GM19239 (cell line): ENCODE measurements at places on chromosomes 11 and 22.
A peak's percentile ranks its signal among the peaks of the same experiment; 100 is the strongest.

GRCh38 chr11:12540913-12541582 is 133.2 kb upstream of the TEAD1 start:
- DNase-seq = no peak

DNA sequence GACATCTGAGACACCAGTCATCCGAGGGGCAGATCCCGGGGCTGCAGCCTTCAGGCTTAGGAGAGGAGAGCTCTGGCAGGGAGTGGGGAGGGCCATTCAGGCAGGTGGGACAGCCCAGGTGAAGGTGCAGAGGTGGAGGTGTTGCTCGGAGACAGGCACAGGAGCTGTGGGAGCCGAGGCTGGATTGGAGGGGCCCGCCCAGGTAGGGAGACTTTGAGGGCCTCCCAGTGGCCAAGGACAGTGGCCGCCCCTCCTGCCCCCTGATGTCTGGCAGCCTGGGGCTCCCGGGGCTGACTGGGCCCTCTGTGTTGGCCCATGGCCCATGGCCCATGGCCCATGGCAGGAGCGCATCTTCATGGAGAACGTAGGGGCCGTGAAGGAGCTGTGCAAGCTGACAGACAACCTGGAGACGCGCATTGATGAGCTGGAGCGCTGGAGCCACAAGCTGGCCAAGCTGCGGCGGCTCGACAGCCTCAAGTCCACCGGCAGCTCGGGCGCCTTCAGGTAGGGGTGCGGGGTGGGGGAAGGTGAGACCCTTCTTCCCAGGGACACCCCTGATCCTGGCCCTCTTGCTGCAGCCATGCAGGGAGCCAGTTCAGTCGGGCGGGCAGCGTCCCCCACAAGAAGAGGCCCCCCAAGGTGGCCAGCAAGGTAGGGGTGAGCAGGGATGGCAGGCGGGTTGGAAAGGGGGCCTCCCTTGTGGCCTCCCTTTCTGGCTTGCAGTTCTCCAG is 13.3 kb downstream of the TMEM258 start:
- DNase-seq = no peak

- no peak for DNase-seq
These were observed 15.2 kb downstream of the ZBTB16 start for GRCh38 chr11:114074546-114075343.

DNA sequence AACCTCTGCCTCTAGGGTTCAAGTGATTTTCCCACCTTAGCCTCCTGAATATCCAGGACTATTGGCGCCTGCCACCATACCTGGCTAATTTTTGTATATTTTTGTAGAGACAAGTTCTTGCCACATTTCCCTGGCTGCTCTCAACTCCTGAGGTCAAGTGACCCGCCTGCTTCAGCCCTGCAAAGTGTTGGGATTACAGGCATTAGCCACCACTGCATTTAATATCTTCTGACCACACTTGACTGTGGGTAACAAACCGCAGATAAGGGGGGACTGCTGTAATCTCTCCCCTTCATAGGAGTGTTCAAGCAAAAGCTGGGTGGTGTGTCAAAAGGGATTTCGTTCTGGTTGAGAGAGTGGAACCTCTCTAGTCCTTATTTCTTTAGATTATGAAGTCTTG is 53.4 kb downstream of the GRAMD1B start:
- DNase-seq = no peak

DNA sequence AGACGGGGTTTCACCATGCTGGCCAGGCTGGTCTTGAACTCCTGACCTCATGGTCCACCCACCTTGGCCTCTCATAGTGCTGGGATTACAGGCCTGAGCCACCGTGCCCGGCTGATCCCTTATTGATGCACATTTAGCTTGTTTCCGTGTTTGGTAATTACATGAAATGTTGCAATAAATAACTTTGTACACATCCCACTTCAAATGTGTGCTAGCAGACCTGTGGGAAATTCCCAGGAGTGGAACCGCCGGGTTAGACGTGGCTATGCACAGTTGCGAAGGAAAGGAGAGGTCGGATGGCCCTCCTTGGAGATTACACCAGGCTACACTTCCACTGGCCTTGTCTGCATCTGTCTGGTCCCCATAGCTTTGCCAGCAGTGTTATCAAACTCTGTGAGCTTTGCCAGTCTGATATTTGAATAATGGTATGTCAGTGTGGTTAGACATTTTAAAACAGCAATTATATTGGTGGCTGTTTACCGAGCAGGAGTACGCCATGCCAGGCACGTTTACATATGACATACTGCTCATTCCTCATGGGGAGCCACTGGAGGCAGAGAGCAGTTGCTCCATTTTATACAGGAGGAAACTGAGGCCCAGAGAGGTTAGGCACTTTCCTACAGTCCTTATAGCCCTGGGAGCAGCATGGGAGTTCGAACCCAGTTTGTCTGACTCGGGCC is 27.2 kb upstream of the SYT7 start:
- no peak for DNase-seq

- DNase-seq = no peak
These were observed 9.1 kb upstream of the TAGLN start for GRCh38 chr11:117189941-117190544.

GRCh38 chr11:17699147-17700114 is 19.9 kb upstream of the MYOD1 start:
- no peak for DNase-seq

- DNase-seq = peak; percentile 57
These were observed at the start of gene MAPK8IP2 for GRCh38 chr22:50600538-50600937. Gene MAPK8IP2, plus strand, starts transcription at chr22:50600793. Its CDS starts 26 bp downstream, at chr22:50600819.

- DNase-seq = no peak
These were observed 1368.2 kb downstream of the FAM181B start for GRCh38 chr11:81365496-81365895.

GRCh38 chr11:68116974-68117373 is 4.2 kb downstream of the CHKA start:
- no peak for DNase-seq

DNA sequence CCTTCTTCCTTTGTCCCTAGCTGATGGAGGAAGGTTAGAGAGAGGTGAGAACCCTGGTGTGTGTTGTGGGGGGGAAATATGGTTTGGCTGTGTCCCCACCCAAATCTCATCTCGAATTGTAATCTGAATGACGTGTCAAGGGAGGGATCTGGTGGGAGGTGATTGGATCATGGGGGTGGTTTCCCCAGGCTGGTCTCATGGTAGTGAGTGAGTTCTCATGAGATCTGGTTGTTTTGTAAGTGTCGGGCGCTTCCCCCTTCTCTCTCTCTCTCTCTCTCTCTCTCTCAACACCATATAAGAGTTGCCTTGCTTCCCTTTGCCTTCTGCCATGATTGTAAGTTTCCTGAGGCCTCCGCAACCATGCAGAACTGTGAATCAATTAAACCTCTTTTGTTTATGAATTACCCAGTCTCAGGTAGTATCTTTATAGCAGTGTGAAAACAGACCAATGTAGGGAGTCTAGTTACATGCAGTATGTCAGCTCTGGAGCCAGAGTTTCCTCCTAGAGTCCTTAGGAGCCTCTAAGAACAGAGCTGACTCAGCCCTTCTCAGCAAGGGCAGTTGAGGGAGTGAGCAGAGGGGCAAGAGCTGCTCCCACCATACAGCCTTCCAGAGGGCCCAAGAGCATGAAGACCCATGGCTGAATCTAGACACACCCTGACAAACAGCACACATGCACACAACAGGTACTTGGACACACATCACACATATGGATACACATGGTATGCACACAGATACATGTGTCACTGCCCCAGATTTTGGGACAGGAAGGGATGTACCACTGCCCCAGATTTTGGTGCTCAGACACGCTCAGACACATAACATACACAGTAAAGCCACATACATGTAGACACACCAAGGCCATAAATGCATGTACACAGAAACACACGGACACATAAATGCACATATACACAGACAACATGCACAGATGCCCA is 12.9 kb upstream of the LRRC32 start:
- no peak for DNase-seq

DNA sequence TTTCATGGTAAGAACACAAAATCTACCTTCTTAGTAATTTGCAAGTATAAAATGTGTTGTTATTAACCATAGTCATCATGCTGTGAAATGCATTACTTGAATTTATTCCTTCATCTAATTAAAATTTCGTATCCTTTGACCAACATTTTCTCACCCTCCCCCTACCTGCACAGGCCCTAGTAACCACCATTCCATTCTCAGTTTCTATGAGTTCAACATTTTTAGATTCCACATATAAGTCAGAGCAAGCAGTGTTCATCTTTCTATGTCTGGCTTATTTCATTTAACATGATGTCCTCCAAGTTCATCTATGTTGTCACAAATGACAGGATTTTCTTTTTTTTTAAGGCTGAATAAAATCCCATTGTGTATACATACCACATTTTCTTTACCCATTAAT is 43.5 kb upstream of the CCDC179 start:
- no peak for DNase-seq

- DNase-seq = no peak
These were observed at the start of gene VSIG10L2 for GRCh38 chr11:125945797-125946520. Gene VSIG10L2, plus strand, starts transcription at chr11:125946044. Its CDS starts 12 bp downstream, at chr11:125946056.

DNA sequence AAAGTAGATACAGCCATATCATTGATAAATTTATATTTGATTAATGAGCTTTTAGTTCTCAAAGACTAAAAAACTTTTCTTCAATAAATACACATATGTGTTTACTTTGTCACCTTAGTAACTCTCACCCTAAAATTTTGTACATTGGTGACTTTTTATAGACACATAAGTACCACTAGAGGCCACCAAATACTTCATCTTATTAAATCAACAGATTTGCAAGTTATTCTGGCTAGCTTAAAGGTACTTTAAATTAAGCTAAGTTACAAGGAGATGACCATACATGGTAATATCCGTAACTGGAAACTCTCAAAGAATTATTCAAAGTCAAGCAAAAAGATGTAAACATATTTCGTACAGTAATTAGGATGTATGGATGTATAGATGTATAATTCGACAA is 112.2 kb downstream of the SBF2 start:
- no peak for DNase-seq

DNA sequence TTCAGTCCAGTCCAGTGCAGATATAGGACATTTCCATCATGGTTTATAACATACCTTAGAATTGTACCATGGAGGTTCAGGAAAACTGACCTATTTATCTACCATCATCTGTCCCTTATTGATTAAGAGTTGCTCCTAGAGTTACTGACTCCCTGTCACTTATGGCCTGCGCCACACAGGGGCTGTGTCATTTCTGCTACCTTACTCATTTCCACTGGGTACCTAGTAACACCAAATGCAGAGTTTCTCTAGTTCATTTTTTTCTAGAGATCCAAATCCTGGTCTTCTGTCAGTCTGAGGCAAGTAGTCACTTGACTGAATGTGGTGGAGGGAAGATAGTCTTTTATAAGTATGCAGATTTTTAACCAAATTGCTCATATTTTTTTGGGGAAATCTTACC is 59.2 kb downstream of the PDE3B start:
- no peak for DNase-seq

GRCh38 chr22:31846161-31847115 is 92.6 kb downstream of the DEPDC5 start:
- DNase-seq = peak; percentile 29

GRCh38 chr11:128190312-128190711 is 397.0 kb downstream of the ETS1 start:
- DNase-seq = no peak

DNA sequence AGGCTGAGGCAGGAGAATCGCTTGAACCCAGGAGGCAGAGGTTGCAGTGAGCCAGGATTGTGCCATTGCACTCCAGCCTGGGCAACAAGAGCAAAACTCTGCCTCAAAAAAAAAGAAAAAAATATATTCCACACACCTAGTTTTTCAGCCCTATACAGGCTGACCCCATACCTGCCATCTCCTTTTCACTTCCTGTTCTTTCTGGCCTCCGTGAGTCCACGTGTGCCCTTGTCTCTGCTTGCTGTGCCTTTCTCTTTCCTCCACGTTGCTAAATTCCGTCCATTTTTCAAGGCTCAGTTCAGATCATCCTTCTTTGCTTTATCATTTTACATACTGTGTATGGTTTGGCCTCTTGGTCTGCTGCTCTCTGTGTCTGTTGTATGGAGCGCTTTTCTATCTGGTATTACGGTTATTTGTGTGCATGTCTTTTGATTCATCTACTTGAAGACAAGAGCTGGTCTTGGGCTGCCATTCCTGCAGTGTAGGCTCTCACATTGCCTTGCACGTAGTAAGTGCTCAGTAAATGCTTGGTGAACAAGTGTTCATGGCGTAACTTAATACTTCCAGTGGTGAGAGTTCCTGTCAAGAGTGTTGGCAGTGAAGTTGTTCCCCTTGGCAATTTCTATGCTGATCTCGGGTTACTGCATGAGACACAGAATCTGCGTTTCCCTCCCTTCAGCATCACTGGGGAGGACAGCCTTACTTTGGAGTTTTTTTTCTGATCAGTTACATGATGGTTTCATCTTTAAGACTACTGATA is 57.5 kb downstream of the PTPRJ start:
- no peak for DNase-seq

- DNase-seq = peak; percentile 63
These were observed 1.0 kb downstream of the SMCO4 start for GRCh38 chr11:93541884-93542810.

DNA sequence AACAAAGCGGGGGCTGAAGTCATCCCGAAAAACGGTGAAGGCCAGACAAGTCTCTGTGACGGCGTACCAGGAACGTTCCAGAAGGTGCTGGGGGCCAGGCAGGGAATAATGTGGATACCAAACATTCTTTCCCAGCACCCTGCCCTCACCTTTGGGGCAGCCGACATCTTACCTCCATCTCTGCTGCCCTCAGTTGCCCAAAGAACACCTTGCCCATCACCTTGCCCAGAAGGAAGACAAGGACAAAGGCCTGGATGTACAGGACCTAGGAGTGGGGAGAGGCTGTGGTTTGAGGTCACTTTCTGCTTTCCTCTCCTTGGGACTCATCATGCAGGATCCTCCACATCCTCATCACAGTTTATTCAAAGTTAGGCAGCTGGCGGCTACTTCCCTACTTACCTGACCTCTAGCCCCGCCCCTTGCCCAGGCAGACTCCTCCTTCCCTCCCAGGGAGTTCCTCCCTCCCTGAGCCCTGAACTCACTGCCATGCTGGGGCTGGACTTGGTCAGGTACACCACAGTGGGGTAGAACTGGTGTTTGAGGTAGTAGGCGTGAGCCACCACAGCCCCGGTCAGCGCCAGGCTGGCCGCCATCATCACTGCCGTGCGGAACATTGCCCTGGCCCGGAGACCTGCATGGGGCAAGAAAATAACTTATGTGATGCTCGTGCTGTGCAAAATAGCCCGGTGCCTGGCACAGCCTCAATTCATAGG is 1.2 kb downstream of the SYVN1 start:
- DNase-seq = no peak

DNA sequence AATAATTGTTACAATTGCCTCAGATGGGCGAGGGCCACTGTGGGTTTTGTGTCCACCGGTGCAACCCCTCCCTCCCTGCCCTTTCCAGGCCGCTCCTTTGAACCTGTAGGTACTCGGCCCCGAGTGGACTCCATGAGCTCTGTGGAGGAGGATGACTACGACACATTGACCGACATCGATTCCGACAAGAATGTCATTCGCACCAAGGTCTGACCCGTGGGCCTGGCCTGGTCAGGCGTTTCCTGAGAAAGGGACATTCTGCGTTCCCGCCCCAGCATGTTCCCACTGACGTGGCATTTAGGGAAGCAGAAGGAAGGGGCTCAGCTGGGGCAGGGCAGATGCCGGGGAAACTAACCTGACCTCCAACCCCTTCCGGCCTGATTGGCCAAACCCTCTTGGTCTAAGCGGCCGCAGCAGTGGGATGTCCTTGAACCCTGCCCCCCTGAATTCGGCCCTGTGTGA is 10.1 kb downstream of the SIDT2 start:
- DNase-seq = no peak

GRCh38 chr11:110565357-110566336 is 135.9 kb downstream of the FDX1 start:
- no peak for DNase-seq

- no peak for DNase-seq
These were observed 4.5 kb downstream of the IL18 start for GRCh38 chr11:112159098-112160065.
